ENCODE measurements at places on chromosomes 3 and 15.
A peak's percentile ranks its signal among the peaks of the same experiment; 100 is the strongest.

GRCh38 chr15:41934843-41935242, 37.5 kb downstream of the EHD4 start:
- no peak for DNase-seq

DNA sequence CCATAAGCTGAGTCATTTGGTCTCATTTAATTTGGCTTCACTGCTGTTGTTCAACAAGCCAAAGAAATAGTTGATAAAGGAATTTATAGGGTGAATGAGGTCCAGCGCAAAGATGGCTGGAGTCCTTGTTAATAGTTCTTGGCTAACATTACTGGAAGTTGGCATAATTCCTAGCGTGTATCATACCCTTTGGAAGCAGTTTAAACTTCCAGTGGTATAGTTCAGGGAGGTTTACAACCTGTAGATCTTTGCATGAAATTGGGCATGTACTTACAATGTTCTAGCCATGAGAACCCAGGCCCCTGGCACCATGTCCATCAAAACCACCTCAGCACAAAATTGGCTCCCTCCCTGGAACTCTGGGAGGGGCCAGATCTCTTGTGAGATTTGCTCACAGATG, 380.8 kb downstream of the LRTM1 start:
- no peak for DNase-seq

DNA sequence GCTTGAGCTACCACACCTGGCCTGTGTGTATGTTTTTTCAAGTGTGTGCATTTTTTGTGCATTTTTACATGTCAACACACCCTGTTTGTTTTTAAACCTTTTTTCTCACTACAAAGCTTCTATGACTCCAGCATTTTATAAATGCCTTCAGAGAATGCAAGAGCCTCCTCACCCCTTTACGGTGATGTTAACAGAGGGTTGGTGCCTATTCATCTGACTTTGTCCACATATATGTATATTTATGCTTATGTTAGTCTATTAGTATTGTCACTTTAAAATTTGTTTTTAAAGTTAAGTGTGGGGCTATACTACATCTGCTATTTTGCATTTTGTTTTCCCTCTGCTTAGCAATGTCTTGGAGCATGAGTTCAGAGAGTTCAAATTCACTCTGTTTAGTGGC, 45.8 kb downstream of the EEFSEC start:
- DNase-seq: no peak

- DNase-seq: no peak
Measured at GRCh38 chr15:62961134-62961533, 81.4 kb upstream of the TPM1 start.

DNA sequence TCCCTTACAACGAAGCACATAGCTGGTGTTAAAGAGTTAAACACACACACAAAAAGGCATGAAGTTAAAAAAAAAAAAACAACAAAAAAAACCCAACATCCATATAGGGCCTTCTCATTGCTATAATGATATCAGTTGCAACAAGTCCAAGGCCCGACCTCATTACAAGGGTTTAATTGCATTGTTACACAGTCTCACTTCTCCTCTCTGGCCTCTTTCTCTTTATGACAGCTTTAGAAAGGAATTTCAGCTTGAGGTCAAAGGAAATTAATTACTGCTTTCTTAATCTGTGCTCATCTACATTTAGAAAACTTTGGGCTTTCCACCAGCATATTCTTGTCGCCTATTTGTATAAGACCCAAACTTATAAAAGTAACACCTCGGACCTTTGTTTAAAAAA, 342.1 kb downstream of the NR2F2 start:
- DNase-seq: no peak

- no peak for DNase-seq
Measured at GRCh38 chr3:188673646-188674186, 498.1 kb upstream of the TPRG1 start.

DNA sequence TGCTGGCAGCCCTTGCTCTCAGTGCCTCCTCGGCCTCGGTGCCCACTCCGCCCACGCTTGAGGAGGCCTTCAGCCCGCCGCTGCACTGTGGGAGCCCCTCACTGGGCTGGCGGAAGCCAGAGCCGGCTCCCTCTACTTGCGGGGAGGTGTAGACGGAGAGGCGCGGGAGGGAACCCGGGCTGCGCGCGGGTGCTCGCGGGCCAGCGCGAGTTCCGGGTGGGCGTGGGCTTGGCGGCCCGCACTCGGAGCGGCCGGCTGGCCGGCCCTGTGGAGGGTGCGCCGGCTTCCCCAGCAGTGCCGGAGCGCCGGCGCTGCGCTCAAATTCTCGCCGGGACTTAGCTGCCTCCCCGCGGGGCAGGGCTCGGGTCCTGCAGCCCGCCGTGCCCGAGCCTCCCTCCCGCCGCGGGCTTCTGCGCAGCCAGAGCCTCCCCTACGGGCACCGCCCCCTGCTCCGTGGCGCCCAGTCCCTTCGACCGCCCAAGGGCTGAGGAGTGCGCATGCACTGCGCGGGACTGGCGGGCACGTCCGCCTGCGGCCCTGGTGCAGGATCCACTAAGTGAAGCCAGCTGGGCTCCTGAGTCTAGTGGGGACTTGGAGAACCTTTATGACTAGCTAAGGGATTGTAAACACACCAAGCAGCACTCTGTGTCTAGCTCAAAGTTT, 231.5 kb downstream of the EFHB start:
- no peak for DNase-seq

DNA sequence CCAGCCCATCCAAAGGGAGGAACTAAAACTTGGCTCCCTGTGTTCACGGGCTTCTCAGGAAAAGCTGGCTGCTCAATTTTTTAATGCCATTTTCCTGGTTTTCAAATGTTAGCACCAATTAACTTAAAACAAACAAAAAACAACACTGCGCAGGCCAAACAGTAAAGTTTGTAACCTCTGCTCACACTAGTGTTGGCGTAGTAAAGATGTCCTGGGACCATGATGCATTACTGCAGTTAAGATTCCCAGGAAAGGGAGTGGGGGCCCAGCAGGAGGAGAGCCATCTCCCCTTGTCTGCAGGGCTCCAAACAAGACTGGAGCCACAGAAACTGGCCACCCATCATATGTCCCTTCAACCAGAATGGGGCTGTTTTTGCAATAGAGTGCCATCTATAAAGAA, 74.0 kb downstream of the KY start:
- DNase-seq: no peak

GRCh38 chr3:62928256-62928655, 53.0 kb upstream of the CADPS start:
- no peak for DNase-seq

DNA sequence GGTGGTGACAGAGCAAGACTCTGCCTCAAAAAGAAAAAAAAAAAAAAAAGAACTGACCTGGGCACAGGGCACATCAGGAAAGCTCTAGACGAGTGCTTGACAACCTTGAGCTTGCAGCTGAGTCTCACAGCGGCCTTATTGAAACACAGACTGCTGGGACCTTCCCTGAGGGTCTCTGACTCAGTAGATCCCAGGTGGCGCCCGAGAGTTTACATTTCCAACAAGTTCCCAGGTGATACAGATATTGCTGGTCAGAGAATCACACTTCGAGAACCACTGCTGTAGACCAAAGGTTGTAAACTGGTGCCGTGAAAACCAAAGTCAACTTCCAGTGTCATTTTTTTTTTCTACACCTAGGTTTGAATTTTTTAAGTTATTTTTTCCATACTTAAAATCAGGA, 573.2 kb upstream of the MDFIC2 start:
- DNase-seq: no peak

DNA sequence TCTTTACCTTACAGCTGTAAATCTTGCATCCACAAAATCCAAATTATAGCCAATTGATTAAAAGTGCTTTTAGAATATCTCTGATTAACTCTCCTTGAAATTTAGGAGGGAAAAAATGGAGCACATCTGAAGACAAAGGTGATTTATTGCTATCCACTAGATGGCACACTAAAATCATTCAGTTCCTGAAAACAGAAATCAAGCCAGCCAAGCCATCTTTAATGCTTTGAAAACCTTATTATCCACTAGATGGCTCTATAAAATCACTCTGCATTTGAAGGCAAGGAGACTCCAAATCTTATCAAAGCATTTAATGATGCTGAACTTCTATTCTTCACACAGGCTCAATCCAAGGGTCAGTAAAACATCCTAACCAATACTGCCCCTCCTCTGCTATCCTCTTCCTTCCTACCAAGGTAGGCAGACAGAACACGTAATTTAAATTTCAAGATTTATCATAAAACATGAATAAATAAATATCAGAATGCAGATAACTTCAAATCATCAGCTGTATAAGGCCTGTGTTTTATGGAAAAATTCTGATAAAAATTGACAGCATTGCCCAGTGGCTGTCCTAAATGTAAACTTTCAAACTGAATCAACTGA, 48.4 kb downstream of the GOLIM4 start:
- DNase-seq: peak; percentile 65

GRCh38 chr15:43702701-43703424, 9.2 kb downstream of the CKMT1A start:
- DNase-seq: no peak

- DNase-seq: no peak
Measured at GRCh38 chr3:104598848-104599511, 767.7 kb upstream of the ALCAM start.

DNA sequence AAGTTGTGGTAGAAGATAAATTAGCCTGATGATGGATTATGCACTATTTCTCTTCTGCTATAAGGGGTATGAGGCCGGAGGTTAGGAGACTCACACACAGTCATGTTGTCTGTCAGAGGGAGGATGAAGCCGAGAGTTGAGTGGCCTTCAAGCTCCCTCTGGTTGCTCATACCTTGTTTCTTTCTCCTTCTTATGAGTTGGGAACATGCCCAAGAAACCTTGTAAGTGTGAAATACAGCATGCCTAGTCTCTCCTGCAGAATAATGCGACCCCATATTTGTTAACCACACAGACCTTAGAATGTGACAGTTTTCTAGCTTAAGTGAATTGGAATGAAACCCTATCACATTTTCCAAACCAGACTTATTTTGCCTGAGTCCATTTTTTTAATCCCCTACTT, 366.7 kb downstream of the PTPRG start:
- no peak for DNase-seq

DNA sequence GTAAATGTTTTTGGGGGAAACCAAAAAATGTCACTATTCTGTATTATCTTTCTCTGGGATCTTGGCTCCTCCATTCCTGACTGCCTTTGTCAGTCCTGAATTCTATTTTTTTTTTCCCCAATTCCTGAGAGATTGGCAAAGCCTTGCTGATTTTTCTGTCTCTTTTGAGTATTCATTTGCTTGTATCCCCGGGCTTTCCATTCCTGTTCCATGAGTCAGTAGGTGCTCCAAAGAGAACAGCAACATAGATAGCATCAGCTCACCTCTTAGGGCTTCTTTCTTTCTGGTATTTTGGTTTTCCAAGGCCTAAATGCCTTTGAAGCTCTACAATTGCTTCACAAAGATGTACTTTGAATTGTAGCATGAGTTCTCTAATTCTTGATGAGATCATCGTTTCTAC, 271.7 kb upstream of the LRRC3B start:
- no peak for DNase-seq

DNA sequence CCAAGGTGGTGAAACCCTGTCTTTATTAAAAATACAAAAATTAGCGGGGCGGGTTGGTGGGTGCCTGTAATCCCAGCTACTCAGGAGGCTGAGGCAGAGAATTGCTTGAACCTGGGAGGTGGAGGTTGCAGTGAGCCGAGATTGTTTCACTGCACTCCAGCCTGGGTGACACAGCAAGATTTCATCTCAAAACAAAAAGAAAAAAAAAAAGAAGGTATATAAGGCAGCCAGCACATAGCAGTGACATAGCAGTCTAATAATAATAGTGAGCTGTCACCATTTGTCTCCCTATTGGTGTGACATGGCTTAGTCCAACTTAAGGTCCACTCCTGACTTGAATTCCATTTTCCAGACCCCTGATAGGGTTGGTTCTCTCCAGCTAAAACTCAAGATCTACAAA, 8.8 kb upstream of the LACTB start:
- no peak for DNase-seq

DNA sequence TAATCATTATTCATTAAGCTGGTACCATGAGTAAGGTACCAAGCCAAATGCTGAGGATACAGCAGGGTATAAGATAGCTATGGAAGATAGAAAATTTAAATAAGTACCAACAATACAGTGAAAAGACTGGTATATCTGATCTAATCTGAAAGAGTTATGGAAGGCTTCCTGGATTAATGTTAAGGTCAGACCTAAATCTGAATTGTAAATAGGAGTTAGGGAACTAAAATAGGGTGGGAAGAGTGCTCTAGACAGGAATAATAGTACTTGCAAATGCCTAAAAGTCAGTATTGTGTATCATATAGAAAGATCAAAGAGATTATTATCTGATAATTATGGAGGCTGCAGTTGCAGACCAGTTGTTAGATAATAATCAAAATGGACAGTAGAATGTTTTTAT, 2.6 kb upstream of the ACKR4 start:
- DNase-seq: no peak

- peak; percentile 88 for DNase-seq
Measured at GRCh38 chr15:88621789-88622604, 857 bp downstream of the AEN start.

DNA sequence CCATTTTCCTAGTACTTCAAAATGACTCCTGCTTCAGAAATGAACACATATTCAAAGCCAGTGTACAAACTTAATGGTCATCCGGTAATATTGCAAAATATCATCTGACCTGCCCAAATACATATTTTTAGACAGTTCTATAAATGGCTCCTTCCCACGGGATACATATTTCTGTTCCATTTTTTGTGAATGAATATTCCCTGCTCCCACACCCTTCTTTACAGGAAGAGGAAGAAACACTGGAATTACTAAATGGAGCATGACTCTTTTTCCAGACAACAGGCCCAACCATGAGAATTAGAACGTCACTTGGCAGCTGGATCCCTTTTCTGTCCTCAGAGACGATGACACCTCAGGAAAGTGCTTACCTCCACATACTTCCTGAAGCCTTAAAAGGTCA, 38.0 kb upstream of the CBLB start:
- DNase-seq: no peak

GRCh38 chr15:84113919-84114318, 121.7 kb upstream of the GOLGA6L4 start:
- no peak for DNase-seq

DNA sequence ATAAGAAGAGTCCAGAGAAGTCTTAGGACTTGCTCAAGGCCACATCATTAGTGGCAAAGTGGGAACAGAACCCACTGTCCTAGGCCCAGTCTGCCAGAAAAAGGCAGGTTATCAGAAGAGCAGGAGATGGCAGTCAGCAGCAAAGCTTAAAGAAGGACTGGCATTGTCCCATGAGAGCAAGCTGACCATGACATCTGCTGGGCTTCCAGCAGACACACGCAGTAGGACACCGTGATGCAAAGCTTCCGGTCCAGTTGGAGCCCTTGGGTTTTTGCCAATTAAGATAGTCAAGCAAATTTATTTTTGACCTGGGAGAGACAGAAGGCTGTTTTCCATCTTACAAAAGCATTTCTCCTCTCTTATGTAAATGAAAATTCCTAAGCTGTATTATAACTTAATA, 42.1 kb downstream of the ZBTB38 start:
- no peak for DNase-seq

DNA sequence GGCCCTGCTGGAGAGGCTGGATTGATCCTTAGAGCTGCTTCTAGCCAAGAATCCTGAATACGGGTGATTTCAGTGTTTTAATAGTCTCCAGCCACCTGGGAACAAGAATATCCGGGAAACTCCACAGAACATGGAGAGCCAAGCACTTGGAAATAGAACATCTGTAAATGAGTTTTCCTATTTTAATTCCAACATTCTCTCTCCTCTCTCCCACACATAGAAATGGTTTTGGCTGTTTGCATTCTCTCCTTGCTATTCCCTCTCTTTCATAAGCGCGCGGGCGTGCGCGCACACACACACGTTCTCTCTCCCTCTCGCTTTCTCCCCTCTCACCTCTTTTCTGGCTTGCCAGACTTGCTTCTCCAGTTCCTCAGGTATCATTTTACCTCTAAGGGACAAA, 50.6 kb downstream of the GADL1 start:
- DNase-seq: no peak

- DNase-seq: no peak
Measured at GRCh38 chr15:93154666-93155065, 65.7 kb upstream of the RGMA start.
